ENCODE measurements at places on chromosomes 2 and 18.

DNA sequence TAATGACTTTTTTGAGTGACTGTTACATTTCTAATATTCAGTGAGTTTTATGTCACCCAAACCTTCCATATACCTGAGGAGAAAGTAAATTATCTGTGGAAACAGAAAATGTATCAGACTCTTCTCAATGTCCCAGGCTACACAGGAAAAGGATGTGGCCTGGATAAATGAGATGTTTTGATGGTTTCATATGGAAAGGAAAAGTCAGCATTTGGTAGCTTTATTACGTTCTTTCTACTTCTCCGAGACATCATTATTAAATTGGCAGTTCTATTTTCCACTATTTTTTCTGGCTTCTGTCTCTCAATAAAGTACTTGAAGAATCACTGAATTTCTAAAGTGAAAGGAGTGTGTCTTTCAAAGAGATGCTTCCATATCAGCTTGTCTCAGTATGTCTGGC lies 847.0 kb upstream of the CRIM1 start:
- no peak for DNase-seq

GRCh38 chr2:108534584-108535356 lies 500 bp downstream of the LIMS1 start:
- no peak for DNase-seq

- no peak for DNase-seq
These were observed 84.8 kb downstream of the ACTR3 start for GRCh38 chr2:113974727-113975126.

- DNase-seq: no peak
These were observed 2048.0 kb downstream of the SUCLG1 start for GRCh38 chr2:82411071-82411470.
